Hepatocyte (in vitro differentiated cells): ENCODE measurements at places on chromosomes 7 and 10. TPM values are rescaled to one million over a fixed set of nuclear protein-coding genes. Genes with fewer than 3 reads are reported as not detected.

Gene COL13A1
- 2.7 and 4.5 TPM in 2 replicates for total RNA-seq

DNA sequence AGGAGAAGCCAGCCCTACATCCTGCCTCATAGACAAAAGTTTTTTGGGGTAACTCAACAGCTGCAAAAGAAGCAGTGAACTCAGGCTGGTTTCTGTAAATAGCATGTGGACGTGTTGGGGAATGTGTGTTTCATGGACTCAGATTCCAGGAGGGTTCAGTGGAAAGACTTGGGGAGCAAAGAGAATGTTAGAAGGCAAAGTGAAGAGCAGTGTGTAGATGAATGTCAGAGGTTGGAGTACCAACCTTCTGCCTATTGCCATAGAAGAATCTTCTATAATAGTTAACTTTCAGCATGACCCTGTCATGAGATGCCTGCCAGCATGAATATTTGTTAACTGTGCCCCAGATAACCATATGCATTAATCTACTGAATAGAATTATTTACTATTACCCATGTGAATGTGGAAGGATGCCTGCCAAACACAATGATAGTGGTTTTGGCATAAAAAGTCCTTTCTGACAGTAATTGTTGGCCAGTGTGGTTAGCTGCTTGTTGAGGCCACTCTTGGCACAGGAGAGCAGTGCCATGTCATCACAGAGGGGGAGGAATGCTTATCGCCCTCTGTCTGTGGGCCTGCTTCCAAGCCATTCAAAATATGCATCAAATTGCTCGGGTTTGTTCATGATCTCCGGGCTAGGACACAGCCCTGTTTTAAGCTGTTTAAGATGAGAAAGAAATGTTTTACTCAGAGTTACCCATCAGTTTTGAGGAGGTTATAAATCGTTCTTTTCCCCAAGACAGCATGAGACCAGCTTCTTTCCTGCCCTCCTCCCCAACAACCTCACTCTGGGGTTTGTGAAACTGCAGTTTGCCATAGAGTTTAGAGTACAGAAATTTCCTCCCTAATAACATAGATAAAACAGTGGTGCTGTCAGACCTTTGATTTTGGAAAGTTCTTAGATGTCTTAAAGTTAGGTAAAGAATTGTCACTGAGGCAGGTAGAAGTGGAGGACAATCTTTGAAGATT, 165.3 kb downstream of the WNT2 start:
- H3K27me3 ChIP-seq: no peaks in the 10 kb centered on the region
- peaks cover 28% of the 10 kb centered on the region for H3K4me1 ChIP-seq
- peak overlapping the region; percentile 50 for H3K27ac ChIP-seq
- DNase-seq: peak; percentile 41
- no peak overlapping the region for H3K4me3 ChIP-seq

- no peaks in the 10 kb centered on the region for H3K36me3 ChIP-seq
- H3K4me3 ChIP-seq: no peak overlapping the region
- H3K27ac ChIP-seq: no peak overlapping the region
- H3K4me1 ChIP-seq: no peaks in the 10 kb centered on the region
- DNase-seq: no peak
Measured at GRCh38 chr7:158685693-158686092, 18.9 kb downstream of the NCAPG2 start.

- H3K36me3 ChIP-seq: no peaks in the 10 kb centered on the region
- no peaks in the 10 kb centered on the region for H3K27me3 ChIP-seq
- peaks cover 54% of the 10 kb centered on the region for H3K4me1 ChIP-seq
- H3K27ac ChIP-seq: peak overlapping the region; percentile 68
- no peak overlapping the region for H3K4me3 ChIP-seq
Measured at GRCh38 chr7:70571403-70571934, 560.5 kb upstream of the GALNT17 start.

DNA sequence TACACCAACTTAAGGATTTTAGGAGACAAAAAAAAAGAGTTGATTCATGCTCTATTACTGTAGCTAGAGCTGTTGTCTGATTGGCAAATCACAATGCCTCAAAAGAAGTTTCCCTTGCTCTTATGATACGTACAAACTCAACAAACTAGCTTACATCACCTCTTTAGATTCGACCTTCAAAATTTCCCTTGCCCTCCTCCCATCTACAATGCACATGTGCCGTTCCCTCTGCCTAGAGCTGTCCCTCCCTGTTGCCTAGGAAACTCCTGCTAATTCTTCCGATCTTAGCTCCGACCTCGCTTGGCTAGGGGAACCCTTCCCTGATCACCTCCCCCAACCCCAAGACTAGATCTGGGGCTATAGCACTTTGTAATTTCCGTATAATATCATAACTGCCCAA, 55.4 kb downstream of the MAP3K8 start:
- H3K27ac ChIP-seq: no peak overlapping the region
- H3K4me3 ChIP-seq: no peak overlapping the region
- DNase-seq: no peak
- H3K27me3 ChIP-seq: no peaks in the 10 kb centered on the region
- no peaks in the 10 kb centered on the region for H3K4me1 ChIP-seq
- no peaks in the 10 kb centered on the region for H3K36me3 ChIP-seq
